ENCODE measurements at places on chromosomes 3 and 15. TPM values are rescaled to one million over a fixed set of nuclear protein-coding genes. Genes with fewer than 3 reads are reported as not detected.

DNA sequence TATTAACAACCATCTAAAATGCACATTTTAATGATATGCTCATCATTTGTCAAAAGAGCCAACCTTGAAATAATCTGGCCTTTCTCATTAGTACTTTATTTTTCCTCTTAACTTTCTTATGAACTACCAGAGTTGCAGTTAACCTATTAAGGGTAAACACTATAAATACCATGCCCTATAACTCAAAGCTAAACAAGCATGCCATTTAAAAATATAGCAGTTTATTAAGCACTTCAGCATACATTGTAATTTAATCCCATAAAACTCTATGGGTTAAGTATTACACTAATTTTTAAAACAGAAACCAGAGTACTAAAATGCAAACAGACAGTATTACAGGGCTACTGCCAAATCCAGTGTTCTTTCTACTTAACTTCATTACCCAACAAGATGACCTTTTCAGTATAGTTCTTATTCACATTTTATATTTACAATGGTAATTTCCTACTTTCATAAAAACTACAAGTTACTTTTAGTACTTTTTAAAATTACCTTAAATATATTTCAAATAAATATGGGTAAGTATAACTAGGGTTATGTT, 11.8 kb downstream of the NPTN start:
- no peak for DNase-seq

The FBXW12 gene
- not detected for total RNA-seq

The IQCH gene
- total RNA-seq: 1.9 TPM

The RTP3 gene
- not detected for total RNA-seq

DNA sequence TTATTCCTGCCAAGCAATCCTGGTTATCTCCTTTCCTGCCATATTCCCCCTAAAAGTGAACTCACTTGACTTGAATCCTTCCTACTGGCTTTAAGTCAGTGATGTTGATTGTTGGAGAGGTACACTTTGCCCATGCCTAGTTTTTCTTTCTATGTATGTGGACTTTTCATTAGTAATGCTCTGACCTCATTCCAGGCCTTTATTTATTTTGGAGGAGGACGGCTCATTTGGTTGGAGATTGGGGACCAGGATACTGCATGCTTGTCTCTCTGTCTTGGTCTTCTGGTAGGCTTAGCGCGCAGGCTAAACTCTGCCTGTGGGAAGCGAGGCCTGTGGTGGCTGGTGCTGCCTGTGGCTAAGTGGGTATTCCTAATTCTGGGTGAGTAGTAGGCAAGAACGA, 29.1 kb upstream of the MTMR10 start:
- DNase-seq: no peak

The ASB14 gene
- not detected for total RNA-seq

GRCh38 chr3:44894485-44894884, 20.1 kb downstream of the TGM4 start:
- no peak for DNase-seq

GRCh38 chr15:58444658-58445332, 13.0 kb downstream of the LIPC start:
- no peak for DNase-seq

- no peak for DNase-seq
Measured at GRCh38 chr3:58272891-58273290, 33.2 kb upstream of the RPP14 start.

The GATM gene
- total RNA-seq: 0.53 TPM

The CD96 gene
- not detected for total RNA-seq

The LRRK1 gene
- 25.0 TPM for total RNA-seq

- no peak for DNase-seq
Measured at GRCh38 chr3:146217324-146217723, 33.6 kb downstream of the PLSCR4 start.

GRCh38 chr15:96054621-96055020, 275.9 kb upstream of the NR2F2 start:
- peak; percentile 31 for DNase-seq

DNA sequence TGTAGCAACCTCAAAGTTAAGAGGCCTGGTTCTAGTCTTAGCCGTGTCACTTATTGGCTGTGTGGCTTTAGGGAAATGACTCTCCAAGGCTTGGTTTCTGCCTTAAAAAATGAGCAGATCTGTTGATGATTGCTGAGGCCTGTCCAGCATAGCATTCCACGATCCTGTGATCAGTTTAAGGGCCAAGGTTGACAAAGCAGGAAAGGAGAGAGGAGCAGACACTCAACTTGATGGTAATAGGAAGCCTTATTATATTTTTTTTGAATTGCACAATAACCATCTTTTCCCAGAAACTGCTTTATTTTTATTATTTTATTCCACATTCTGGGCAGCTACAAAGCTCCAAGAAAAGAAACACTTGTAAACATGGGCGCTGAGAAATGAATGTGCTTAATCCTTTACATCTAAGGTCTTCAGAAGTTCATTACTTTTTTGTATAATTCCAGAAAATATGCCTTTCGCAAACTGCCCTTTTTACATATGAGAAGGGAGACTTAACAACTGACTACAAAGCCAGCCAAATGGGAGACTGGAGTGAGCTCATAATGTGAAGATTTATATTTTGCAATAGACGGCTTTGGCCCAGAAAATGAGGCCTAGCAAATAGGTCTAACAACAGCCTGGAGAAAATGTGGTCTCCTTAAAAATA, 241.0 kb downstream of the ATP8B4 start:
- DNase-seq: no peak

DNA sequence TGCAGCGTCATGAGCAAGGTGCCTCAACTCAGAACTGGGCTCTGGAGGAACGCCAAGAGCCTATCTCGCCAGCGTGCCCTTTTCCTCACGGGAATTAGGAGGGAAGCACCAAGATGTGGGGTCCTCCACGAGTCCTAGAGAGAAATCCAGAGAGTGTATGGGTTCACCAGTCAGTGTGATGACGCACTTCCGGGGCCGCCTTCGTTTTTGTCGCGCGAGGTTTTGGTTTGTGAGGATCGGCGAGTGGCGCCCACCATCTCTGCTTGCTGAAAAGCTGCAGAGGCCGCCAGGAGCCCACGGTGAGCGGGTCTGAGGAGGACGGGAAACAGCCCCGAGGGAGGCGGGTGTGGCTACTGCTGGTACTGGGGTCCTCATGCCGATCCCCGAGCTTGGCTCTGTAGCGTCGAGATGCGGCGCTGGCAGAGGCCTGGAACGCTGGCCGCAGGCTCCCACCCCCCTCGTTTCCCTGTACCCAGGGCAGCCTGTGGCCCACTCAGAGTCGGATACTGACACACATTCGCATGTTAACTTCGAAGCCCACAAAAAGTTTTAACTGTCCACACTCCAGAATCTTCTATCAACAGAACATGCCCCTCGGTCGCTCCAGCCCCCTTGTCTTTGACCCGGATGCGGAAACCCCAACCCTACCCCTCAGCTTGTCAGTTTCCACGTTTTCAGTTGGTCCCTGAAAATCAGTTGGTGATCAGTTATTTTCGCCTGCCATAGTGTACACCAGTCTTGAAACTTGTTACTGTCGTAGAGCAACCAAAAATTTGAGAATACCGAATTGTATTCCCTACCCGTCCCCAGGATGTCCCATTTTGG, 30.4 kb downstream of the ZNF662 start:
- DNase-seq: no peak

DNA sequence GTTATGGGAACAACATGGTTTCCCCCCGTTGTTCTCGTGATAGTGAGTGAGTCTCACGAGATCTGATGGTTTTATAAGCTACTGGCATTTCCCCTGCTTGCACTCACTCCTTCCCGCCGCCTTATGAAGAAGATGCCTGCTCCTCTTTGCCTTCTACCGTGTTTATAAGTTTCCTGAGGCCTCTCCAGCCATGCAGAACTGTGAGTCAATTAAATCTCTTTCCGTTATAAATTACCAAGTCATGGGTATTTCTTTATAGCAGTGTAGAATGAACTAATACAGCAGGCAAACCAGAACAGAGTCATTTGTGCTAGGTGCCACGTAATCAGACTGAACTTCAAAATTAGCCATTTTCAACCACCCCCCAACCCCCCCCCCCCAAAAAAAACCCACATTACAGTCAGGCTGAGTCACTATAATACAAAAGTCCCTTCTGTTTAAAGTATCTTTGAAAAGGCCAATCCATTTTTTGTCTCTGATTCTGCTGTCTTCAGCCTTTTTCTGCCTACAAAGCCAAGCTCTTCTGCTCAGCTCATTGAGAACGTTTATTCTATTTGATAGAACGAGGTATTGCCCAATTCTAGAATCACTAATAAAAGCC, 4.1 kb downstream of the OR4F6 start:
- no peak for DNase-seq

DNA sequence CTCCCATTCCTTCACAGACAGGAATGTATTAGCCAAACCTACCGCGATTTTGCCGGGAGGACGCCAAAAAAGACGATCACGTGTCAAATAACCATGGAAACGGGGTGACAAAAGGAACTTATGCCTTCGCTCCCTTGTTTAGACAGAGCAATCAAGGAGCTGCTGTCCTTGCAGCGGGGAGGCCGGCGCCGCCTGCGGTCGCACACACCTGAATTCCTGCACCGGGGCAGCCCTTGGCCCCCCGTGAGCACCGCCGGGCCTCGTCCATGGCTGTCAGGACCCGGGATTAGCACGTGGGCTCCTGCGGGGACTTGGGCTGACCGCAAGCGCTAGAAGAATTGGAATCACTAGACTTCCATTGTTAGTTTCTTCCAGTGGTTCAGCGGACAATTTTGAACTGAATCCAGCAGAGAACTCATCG, 193.1 kb downstream of the SHQ1 start:
- DNase-seq: no peak

The CDHR4 gene
- total RNA-seq: 0.15 TPM

The SLC27A2 gene
- 56.0 TPM for total RNA-seq

DNA sequence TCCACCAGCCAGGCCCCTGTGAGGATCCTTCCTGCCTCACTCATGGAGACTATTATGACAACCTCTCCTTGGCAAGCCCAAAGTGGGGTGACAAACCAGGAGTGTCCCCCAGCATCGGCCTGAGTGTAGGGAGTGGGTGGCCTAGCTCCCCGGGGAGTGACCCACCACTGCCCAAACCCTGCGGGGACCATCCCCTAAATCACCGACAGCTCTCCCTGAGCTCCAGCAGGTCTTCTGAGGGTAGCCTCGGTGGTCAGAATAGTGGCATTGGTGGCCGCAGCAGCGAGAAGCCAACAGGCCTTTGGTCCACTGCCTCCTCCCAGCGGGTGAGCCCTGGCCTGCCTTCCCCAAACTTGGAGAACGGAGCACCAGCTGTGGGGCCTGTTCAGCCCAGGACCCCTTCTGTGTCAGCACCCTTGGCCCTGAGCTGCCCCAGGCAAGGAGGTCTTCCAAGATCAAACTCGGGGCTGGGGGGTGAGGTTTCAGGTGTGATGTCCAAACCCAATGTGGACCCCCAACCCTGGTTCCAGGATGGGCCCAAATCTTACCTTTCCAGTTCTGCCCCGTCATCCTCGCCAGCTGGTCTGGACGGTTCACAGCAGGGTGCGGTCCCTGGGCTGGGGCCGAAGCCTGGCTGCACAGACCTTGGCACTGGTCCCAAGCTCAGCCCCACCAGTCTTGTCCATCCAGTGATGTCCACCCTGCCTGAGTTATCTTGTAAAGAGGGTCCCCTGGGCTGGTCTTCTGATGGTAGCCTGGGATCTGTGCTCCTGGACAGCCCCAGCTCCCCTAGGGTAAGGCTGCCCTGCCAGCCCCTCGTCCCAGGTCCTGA, 1.0 kb downstream of the LIMD1 start:
- no peak for DNase-seq

DNA sequence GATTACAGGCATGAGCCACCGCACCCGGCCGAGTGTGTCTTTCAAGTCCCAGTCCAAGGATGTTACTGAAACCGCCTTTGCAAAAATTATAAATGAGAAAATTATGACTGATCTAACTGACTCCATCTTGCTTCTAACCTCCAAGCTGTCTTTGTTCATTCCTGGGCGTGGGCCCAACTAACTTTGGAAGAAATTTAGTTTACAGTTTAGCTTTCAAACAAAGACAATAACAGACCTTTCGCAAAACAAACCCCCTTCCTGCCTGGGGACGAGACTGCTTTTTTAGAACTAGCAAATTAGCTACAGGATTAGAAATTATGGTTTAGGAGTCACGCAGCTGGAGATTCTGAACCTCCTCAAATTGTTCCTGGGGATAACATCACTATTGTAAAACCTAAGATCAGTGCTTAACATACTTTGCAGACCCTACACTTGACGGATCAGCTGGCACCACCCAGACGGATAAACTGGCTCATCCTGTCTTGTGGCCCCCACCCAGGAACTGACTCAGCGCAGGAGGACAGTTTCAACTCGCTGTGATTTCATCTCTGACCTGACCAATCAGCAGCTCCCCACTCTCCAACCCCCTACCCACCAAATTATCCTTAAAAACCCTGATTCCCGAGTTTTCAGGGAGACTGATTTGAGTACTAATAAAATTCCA, 23.8 kb downstream of the NANOGP8 start:
- DNase-seq: no peak

The RMDN3 gene
- total RNA-seq: 33.2 TPM

DNA sequence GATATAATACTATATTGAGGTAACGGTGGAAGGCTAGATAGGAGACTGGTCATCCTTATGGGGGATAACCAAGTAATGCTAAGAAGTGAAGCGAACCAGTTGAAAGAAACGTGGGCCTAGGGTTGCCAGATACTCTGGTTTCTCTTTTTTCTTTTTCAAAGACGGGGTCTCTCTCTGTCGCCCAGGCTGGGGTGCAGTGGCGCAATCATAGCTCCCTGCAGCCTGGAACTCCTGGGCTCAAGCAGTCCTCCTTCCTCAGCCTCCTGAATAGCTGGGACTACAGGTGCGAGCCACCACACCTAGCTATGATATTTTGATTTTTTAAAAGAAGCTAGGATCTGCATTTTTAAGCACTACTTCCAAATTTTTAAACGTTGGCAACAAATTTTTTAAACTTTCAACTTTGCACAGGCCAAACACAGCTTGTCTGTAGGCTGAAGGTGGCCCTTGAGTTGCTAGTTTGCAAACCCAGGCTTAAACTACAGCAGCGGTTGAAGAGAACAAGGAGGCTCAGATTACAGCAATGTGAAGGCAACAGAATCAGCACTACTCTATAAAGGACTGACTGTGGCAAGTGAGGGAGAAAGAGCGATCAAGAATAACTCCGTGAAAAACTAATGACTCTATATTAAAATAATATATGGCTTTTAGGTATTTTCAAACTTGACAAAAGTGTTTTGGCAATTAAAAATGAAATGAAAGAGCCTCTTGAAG, 1.2 kb upstream of the RUBCN start:
- no peak for DNase-seq

- no peak for DNase-seq
Measured at GRCh38 chr3:71425491-71426071, 157.9 kb downstream of the FOXP1 start.

The ANKRD34C gene
- not detected for total RNA-seq

GRCh38 chr3:124078953-124079911, 87.3 kb upstream of the ROPN1 start:
- DNase-seq: peak; percentile 77

The ZSCAN29 gene
- total RNA-seq: 42.2 TPM

Data from HT-29 (cell line).